ENCODE measurements at places on chromosomes 6 and 20.

DNA sequence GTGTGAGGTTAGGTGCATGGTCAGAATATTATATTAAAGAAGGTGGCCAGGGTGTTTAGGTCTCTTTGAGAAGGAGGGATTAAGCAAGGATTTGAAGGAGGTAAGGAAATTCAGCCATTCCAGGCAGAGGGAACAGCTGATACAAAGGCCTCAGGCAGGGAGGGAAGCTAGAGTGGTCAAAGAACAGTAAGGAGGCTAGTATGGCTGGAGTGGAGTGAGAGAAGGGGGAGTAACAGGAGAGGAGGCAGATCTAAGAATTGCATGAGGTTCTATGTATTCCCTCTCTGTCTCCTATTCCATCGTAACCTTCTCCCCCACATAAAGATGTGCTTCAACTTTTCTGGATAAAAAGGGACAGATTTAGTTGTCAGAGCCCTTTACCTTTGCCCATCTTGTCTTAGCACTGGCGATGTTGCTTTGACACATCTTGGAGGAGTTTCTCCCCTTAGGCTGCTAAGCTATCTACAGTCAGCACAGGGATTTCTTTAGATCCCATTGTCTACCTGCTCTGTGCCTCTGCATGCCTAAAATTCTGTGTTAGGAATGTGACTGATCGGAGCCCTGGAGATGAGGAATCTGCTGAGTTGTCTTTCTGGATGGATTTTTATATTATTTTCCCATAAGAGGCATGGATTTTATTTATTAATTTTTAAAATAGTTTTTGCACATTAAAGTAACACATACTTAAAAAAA lies 59.9 kb downstream of the KLHL31 start:
- no peak for DNase-seq

DNA sequence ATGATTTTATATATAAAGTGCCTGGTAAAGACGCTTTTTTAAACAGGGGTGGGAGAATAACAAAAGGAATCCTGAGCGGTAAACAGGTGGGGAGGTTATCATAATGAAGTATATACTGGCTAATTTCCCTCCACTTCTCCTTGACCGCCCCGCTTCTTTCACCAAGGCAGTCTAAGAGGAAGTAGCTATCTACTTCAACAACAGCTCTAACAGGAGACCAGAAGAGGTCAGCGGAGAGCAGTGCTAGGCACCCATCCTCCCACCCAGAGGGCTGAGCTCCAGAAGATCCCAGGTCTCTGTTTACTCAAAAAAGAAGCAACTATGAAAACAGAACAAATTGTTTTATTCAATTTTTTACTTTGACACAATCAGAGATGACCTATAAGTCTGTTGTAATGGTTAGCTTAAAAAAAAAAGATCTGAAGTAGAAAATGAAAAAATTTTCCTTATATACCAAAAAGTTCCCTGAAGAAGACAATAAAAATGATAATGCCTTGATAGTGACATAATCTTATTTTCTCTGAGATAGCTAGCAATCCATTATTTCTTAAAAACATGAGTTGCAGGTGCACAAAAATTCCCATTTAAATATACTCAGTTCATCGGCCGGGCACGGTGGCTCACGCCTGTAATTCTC lies 141.1 kb downstream of the PDSS2 start:
- peak; percentile 34 for DNase-seq

DNA sequence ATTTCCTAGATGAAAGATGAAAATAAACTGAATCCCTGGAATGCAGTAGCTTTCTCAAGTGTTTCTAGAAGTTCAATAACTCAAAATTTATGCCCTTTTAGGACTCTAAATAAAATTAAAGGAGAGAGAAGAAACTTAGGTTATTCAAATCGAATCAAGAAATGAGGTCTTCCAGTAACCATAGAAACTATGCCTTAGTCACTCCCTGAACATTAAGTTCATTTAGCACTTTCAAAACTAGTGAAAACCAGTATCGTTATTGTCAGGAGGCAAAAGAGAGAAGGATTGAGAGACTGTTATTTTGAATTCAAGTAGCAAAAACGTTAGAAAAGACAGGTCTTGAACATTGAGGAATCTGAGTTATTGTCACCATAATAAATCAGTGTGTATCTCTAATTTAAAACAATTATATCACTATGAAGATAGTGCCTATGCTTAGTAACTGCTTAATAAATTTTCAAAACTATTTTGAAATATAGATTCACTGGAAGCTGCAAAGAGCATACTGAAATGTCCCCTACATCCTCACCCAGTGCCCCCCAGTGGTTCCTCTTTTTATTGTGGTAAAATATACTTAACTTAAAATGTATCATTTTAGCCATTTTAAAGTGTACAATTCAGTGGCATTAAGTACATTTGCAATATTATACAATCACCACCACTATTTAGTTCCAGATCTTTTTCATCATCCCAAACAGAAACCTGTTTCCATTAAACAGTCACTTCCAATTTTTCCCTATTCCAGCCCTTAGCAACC lies 4.6 kb downstream of the RPP21 start:
- no peak for DNase-seq

- peak; percentile 80 for DNase-seq
Observed at GRCh38 chr6:4316867-4317400, 181.6 kb upstream of the ECI2 start.

DNA sequence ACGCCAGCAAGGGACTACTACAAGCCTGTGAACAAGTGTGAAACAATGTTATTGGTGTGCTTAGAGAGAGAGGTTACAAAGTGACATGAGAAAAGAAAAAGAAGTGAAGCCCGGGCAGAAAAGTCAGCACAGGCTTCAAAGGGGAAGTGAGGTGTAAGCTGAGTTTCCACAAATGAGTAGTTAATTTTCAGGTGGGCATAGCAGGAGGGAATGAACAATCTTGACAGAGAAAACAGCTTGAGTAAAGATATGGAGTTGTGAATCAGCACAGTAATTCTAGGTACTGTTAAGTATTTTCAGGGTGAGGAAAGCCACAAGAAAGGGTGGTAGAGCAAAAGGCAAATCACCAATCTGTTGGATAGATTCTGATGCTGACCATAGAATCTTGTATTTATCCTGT lies 4.3 kb downstream of the KCNQ5 start:
- DNase-seq, result no peak

- DNase-seq, result no peak
Observed at GRCh38 chr20:5670874-5671273, 79.3 kb upstream of the SHLD1 start.

DNA sequence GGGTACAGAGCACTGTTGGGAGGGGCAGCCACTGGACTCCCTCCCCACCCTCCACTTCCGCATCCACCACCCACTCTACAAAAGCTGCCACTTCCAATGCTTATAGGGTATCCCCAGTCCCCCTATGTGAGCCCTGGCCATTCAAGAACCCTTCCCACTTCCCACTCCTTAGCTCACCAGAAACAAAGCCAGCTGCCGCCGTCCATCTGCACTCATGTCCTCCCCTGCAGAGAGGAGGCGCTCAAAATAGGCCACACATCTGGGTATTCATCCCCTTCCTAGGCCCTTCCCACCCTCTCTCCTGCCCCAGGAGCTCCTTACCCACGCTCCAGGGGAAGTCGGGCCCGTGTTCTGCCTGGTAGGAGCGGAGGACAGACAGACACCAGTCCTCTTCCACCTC lies 6.5 kb upstream of the LY6G5C start:
- no peak for DNase-seq

- no peak for DNase-seq
Observed at GRCh38 chr6:137213813-137214212, 5.4 kb downstream of the IFNGR1 start.

GRCh38 chr6:26065952-26066380 lies 21.3 kb upstream of the HFE start:
- peak; percentile 60 for DNase-seq

- no peak for DNase-seq
Observed at GRCh38 chr6:167244991-167245390, 46.1 kb upstream of the UNC93A start.

DNA sequence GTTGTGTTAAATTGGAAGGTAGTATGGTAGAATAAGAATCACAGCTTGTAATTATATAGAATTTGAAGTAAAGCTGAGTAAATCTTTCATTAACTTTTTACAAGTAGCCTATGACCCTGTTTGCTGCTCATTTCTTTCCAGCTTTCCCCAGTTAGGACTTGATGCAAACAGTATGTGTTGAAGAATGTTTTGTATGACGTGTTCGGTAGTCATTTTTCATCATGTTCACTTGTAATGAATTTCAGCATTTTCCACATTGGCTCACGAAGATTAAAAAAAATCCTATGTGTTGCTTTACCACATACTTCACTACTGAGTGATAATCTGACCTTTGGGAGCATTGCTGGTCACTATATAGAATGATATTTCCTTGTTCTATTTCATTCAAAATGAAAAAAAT lies 162.4 kb downstream of the CDKAL1 start:
- DNase-seq, result no peak

DNA sequence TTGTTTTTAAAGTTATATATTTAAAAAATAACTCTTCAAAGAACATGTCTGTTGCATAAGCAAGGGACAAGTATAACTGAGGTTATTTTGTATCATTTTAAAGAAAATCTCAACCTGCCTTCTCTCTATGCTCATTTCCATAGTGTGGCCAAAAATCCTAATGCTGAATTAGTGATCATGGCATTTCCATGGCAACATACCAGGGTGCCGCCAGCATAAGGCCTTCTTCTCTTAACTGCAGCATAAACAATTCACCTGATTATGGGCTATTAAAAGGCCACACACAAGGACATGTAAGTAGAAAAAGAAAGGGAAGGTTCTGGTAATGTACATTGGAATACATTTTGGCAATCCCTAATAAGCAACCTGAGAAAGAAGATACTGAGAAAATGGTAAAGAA lies 95.1 kb upstream of the RNF217 start:
- no peak for DNase-seq

DNA sequence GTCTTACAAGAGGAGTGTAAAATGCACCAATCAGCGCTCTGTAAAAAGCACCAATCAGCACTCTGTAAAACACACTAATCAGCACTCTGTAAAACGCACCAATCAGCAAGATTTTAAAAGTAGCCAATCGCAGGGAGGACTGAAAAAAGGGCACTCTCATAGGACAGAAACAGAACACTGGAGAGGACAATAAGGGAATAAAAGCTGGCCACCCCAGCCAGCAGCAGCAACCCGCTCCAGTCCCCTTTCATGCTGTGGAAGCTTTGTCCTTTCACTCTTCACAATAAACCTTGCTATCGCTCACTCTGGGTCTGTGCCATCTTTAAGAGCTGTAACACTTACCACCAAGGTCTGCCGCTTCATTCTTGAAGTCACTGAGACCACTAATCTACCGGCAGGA lies 1.7 kb upstream of the AIG1 start:
- no peak for DNase-seq

DNA sequence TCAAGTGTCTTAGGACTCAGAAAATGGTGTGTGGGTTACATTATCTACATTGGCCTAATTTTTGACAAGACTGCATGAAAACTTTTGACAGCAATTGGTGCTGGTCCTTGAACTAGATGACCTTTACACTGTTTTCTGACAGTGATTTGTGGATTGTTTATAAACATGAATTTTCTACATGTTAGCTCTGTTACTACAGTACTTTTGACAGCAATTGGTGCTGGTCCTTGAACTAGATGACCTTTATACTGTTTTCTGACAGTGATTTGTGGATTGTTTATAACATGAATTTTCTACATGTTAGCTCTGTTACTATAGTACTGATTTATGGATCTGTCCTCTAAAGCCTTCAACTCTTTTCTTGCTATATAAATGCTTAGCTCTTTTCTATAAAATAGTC lies 16.7 kb downstream of the KCTD20 start:
- no peak for DNase-seq

- no peak for DNase-seq
Observed at GRCh38 chr20:59364611-59365010, 64.2 kb downstream of the EDN3 start.

- DNase-seq, result no peak
Observed at GRCh38 chr6:126027601-126028000, 41.3 kb downstream of the TRMT11 start.

DNA sequence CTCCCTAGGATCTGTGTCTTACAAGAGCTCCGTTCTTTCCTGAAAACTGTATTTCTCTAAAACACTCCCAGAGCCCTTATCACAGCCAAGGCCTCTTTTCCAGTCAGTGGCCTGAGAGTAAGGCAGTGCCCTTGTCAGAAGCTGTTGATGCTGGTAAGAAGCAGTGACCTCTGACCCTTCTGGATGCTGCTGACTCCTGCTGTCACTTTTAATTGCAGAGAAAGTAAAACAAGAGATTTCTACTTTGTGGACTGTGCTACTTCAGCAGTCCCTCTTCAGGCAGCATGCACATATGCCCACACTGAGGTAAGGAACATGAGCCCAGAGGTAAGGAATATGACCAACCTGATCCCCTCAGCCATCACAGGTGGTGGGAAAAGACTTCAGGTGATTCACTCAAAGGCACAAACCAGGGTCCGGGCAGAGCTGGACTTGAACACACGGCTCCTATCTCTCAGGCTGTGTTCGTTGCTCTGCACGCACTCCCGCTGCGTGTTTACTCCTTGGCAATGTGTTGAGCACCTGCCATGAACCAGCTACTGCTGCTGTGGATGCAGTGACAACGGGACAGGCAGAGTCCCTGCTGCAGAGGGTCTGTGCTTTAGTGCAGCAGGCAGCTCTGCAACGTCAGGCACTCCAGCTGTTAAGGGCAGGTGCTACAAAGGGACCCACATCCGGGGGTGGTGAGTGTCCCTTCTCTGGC lies 201.9 kb upstream of the CST7 start:
- no peak for DNase-seq

DNA sequence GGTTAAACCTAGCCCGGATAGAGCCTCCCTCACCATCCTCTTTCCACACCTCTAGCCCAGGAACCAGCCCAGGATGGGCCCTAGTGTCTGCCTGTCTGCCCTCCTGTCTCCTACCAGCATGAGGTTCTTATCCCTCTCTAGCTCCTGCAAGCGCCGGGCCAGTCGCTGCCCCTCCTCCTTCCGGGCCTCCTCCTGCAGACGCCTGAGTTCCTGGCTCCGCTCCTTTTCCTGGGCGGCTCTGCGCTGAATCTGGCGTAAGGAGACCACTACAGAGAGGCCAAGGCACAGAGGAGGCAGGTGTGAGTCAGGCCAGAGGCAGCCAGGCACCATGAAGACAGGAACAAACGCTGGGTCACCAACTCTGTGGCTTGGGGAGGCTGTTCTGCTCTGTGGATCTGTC lies 4.3 kb upstream of the PSORS1C2 start:
- DNase-seq, result peak; percentile 24

- DNase-seq, result no peak
Observed at GRCh38 chr6:131348572-131348971, 213.3 kb downstream of the AKAP7 start.

- no peak for DNase-seq
Observed at GRCh38 chr6:39484276-39484675, 161.8 kb upstream of the KCNK16 start.

DNA sequence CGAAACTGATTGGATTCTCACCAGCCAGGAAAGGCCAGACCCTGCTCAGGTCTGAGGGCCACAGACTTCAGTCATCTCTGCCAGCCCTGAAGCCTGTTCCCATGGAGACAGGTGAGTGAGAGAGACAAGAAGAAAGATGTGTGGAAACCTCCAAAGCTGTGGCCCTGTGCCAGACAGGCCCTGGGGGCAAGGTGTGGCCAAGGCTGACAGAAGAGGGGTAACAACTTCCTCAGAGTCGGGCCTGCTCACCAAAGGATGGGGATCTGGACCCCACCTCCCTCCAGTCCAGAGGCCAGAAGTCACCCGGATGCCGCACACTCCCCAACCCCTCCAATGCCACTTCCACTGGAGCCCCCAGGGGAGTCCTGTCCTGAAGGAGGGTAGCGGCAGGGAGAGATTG lies 73.6 kb downstream of the MDGA1 start:
- peak; percentile 60 for DNase-seq

- no peak for DNase-seq
Observed at GRCh38 chr20:56200456-56200855, 48.1 kb upstream of the MC3R start.
